Gastroesophageal sphincter (tissue), 4 donors: ENCODE measurements at places on chromosomes 16 and 17. TPM values are rescaled to one million over a fixed set of nuclear protein-coding genes. Genes with fewer than 3 reads are reported as not detected.

Gene DCUN1D3
- 35.7 TPM for total RNA-seq

Gene NPIPA8
- not detected for total RNA-seq

Gene CRYBA1
- total RNA-seq, result not detected

Gene TRPV3
- total RNA-seq, result 0.82 TPM

Gene MTHFSD
- total RNA-seq, result 26.6 TPM

Gene TMEM235
- not detected for total RNA-seq

Gene TMEM88
- total RNA-seq, result 6.5 TPM

Gene RPRML
- not detected for total RNA-seq

Gene HSD17B2
- not detected for total RNA-seq

Gene MT3
- total RNA-seq, result 3.6 TPM

Gene NOXO1
- total RNA-seq, result not detected

Gene NXN
- total RNA-seq, result 52.3 TPM

Gene APOBR
- 3.1 TPM for total RNA-seq

Gene GPR142
- total RNA-seq, result not detected

Gene TTYH2
- 6.5 TPM for total RNA-seq
